ENCODE measurements at places on chromosomes 12 and 14.

DNA sequence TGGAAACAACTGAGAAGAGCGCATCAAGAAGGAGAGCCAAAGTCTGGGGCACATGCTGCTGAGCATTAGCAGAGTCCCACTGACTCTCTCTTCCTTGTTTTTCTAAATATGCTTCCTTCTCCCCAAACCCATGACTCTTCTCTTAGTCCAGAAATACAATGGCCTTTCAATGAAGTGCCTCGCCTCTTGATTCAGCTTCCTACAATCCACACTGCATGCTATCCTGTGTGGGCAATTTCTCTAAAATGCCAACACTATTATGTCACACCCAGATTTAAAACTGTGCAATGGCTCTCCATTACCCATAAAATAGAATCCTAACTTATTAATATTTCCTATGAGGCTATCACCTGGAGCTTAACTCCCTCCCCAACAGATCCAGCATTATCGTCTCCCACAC, 198.6 kb downstream of the RPAP3 start:
- no peak for DNase-seq

GRCh38 chr14:102226356-102227125, 78.4 kb downstream of the MOK start:
- no peak for DNase-seq

- DNase-seq = no peak
Observed at GRCh38 chr12:116210131-116210530, 67.4 kb downstream of the MED13L start.

GRCh38 chr12:1907652-1908611, 10.5 kb downstream of the CACNA2D4 start:
- DNase-seq = no peak

DNA sequence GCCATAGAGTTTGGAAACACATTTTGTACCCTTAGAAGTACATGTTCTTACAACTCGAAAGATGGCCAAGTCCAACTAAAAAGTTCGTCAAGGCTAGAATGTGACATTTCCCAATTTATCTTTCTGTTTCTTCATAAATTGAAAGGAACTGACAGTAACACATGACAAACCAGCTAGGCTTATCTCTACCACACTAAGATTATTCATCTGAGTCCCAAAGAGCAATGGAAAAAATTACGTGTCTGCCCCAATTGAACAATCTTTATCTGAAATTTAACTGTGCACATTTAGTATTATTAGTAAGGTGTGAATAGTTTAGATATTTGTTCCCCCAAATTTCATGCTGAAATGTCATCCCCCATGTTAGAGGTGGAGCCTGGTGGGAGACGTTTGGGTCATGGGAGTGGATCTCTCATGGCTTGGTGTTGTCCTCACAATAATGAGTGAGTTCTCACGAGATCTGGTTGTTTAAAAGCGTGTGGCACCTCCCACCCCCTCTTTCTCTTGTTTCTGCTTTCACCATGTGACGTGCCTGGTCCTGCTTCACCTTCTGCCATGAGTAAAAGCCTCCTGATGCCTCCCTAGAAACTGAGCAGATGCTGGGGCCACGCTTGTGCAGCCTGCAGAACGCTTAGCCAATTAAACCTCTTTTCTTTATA, 13.3 kb downstream of the CPM start:
- no peak for DNase-seq

DNA sequence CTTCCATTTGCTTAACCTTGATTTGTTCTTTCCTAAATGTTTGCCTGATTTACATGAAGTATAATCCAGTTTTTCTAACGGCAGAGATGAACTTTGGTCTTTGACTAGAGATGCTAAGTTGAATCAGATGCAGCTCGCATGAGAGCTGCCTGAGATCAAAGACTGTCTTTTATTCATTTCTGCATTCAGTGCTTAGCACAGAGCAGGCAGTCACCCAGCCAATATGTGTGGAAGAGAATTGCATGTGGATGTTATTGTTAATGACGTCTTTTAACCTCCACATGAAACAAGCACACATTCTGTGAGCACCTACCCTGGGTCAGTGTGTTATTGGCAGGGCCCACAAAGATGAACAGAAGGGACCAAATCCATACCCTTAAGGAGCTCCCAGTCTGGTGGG, 99.2 kb downstream of the SLC5A8 start:
- DNase-seq = no peak

DNA sequence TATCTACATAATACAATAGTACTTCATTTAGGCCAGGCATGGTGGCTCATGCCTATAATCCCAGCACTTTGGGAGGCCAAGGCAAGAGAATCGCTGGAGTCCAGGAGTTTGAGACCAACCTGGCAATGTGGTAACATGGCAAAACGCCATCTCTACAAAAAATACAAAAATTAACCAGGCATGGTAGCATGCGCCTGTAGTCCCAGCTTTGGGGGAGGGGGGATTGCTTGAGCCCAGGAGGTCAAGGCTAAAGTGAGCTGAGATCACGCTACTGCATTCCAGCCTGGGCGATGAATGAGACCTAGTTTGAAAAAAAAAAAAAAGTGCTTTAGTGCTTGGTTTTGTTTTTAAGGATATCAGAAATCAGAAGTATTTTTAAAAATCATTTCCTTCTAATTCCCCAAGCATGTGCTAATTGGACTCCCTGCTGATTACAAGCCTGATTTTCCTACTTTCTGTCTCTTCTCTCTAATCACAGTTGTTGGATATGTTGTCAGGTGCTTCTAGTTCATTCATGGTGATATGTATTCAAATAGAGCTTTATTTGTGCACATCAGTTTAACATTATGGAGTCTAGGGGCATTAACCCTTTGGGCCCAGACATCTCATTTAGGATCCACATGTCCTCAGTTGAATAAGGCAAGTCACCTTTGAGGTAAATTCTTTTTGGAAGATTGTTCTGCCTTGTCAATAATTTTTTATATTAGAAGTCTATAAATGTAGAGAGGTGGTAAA, 7.0 kb upstream of the KRAS start:
- DNase-seq = no peak

All from stimulated activated CD8-positive, alpha-beta memory T cell treated with anti-CD3 and anti-CD28 coated beads, Interleukin-4, amount 100 ng/mL, for 4 hours (primary cell).